ENCODE measurements at places on chromosomes 12 and 14.

DNA sequence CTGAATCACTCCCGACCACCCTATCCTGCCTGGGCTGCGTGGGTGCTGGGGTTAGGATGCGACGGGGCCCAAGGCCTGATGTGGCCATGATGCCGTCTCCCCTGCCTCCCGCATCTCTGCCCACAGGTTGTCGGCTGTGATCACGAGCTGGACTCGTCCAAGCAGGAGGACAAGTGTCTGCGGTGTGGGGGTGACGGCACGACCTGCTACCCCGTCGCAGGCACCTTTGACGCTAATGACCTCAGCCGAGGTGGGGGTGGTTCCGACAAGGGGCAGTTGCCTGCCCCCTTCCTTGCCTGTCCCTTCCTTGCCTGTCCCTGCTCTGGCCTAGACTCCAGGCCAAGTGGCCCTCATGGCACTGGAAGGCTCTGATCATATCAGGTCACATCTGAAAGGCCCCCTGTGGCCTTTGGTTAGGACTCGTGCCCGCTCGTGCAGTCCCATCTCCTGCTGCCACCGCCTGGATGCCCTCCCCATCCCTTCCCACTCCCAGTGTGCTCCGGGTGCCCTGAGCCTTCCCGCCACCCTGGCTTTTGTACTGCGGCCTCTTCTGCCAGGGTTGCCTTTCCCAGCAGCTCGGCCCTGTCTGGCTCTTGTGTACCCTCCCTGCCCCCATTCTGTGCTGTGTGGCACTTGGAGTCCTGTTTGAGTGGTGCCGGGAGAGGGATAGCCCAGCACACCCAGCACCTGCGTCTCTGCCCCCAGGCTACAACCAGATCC, 13.6 kb downstream of the PAPLN start:
- no peak for DNase-seq

GRCh38 chr14:59275668-59276067, 87.2 kb downstream of the DAAM1 start:
- DNase-seq = no peak

- no peak for DNase-seq
Measured at GRCh38 chr12:65546528-65546927, 268.0 kb downstream of the MSRB3 start.

GRCh38 chr12:13133886-13134285, 30.4 kb upstream of the GSG1 start:
- no peak for DNase-seq

DNA sequence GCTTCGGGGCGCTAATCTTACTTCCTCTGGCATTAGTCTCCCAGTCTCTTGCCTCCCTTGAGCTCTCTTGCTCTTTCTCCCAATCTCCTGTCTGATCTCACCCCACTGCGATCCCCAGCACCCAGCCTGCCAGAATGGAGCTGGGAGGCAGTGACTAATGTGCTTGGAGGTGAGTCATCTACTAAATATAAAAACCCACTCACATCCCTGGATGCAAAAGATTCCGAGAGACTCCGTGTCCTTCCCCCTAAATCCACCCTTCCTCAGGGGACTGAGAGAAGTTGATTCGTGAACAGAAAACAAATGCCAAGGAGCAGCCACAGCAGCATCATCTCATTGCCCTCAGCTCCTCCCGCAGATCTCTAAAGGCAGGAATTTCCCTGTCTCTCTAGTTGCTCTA, 45.7 kb upstream of the KCNA5 start:
- no peak for DNase-seq

- DNase-seq = peak; percentile 38
Measured at GRCh38 chr14:34498684-34499412, 36.8 kb upstream of the SPTSSA start.

- DNase-seq = no peak
Measured at GRCh38 chr14:69755296-69755695, 11.6 kb upstream of the SRSF5 start.

DNA sequence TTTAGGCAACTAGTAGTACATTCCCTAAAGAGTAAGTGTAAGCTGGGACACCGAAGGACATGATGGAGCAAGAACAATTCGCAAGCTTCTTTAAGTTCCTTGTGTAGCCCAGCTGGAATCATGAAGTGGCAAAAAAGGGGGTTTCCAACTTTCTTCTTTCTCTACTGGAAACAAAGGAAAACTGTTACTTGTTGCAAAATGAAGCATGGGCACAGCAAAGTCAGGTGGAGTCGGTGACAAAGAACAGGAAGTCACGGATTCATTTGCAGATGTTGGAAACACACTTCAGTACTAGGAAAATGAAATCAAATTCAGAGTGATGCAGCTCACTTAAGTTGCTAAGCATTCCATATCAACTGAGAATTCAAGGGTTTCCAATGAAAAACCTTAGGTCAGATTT, 706.9 kb upstream of the STXBP6 start:
- no peak for DNase-seq

- no peak for DNase-seq
Measured at GRCh38 chr14:76073717-76074116, 78.0 kb upstream of the GPATCH2L start.

- DNase-seq = no peak
Measured at GRCh38 chr12:60666895-60667294, 1071.1 kb downstream of the SLC16A7 start.

DNA sequence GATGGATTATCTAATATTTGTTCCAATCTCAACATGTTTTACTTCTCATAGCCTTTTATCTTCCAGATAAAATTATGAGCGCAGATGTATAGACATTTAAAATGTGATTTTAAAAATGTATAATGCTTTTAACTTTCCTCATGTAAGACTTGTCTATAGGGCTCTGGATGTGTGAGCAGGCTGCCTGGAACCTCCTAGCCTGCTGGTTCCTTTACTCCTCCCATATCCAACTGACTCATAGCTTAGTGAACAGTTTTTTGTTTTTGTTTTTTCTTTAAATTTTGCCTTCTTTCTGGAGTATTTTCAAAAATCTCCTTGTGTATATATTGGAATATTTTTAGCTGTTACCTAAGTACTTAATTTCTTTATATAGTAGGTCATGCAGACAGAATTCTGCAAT, 115.4 kb downstream of the PDE3A start:
- no peak for DNase-seq

DNA sequence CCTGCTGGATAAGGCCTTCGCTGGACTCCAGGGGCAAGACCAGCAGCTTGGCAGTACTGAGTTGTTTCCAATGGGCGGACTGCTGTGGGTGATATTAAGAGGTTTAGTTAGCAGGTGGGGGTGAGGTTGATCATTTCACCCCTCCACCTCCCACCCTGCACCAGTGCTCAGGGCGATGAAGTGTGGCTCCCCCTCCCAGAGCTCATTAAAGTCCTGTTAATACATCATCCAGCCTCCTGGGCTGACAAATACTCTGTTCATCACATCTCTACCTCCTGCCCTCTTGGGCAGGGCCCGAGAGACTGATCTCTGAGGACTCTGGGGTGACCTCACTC, 2.4 kb upstream of the FIGNL2 start:
- no peak for DNase-seq

DNA sequence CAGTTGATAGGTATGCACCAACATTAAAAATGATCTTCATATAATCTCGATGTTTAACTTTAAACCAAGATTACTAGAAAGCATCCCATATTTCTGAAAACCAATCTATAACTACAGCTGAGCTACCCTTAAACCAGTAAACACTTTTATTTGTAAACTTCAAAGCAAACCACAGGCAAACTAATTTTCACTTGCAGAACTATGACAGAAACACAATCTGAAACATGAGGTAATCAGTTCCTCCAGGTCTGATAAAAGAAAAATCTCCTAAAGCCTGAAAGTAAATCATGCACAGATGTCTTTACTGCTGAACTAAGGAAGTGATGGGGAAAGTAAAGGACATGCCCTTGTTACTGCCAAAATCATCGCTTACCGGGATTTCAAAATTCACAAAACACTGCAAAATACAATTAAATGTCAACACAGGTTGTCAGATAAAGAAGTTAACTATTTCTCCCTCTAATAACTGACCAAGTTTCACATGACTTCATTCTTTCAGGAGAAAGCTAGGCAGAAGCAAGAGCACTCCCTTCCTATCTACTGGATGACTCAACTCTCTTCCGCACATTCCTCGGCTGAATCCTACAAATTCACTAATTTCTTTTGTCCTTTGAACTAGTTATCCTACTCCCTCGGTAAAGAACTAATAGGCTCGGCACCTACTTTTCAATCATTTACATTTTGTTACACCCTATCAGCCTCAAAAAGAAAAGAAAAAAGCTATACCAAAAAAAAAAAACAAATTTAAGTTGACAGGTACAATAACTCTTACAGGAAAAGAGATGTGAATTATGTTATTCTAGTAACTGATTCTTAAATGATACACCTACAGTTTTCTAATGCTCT, 1.4 kb downstream of the EEA1 start:
- DNase-seq = no peak

- DNase-seq = no peak
Measured at GRCh38 chr14:58238252-58239243, 6.1 kb upstream of the PSMA3 start.

GRCh38 chr12:28350502-28350901, 160.2 kb downstream of the CCDC91 start:
- no peak for DNase-seq

DNA sequence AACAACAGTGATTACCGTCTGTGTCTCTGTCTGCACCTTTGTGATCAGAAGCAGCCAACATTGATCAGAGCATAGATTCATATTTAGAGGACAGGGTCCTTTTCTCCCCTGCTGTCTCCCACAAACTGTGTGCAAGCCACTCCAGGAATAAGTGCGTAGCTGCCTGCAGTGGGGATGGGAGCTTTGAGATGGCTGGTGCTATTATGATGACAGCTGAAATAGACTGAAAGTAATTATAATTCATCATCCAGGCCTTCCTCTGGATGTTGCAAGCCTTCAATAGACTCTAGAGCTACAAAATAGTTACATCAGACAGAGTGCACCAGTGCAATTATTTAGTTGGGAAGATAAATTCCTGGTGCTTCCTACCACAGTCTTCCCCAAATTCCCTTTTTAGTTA, 68.1 kb downstream of the BORCS5 start:
- DNase-seq = no peak

- no peak for DNase-seq
Measured at GRCh38 chr12:5309654-5310053, 122.3 kb upstream of the NTF3 start.

- no peak for DNase-seq
Measured at GRCh38 chr12:78457938-78458337, 406.6 kb upstream of the SYT1 start.

- DNase-seq = peak; percentile 41
Measured at GRCh38 chr12:27969624-27970400, 2.7 kb downstream of the PTHLH start.

- no peak for DNase-seq
Measured at GRCh38 chr12:122982963-122983788, 2.7 kb downstream of the ARL6IP4 start.

DNA sequence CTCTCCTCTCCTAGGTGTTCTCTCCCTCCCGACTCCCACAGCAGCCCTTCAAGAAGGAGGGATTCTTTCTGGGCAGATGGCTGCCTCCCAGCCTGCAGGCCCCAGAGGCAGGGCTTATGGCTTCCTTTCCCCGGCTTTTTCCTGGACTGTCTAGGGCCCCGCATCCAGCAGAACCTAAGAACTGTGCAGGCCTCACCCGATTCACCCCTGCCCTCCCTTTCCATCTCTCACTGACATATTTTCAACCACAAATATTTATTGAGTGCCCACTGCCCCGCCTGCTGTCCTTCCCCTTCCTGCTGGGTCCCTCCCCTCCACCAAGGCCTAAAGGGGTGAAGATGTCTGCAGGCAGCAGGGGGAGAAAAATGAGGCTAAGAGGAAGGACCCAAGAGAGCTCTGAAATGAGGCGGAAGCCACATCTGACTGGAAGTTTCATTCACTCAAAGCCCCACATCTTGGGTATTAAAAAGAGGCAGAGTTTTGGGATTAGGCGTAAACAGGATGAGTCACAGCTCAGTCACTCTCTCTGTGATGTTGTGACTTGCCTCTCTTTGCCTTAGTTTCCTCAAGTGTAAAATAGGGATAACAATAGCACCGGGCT, 2.9 kb downstream of the SCNN1A start:
- no peak for DNase-seq
